Left ventricle myocardium superior (tissue), 1 donor: ENCODE measurements at places on chromosomes 4 and X. TPM values are rescaled to one million over a fixed set of nuclear protein-coding genes. Genes with fewer than 3 reads are reported as not detected.
A peak's percentile ranks its signal among the peaks of the same experiment; 100 is the strongest.

GRCh38 chr4:125522992-125523391 lies 208.2 kb downstream of the FAT4 start:
- no peak for DNase-seq

GRCh38 chr4:64940698-64941097 lies 531.4 kb upstream of the TECRL start:
- no peak for DNase-seq

DNA sequence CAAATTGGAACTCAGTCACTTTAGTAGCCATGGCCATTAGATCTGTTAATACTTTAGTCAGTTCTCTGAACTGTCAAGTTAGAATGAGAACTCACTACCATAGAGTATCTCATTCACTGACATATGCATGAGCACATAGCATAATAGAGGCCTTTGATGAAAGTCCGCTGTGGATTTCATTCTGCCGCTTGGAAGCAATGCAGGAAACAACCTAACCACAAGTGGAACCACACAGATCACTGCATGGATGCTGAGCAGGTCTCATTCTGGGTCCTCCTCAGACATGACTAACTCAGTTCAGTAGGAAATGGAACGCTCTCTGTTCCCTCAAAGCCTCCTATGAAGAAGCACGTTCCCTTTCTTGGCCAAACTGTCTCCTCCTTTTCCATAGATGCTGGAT lies 1624.8 kb upstream of the TENM3 start:
- no peak for DNase-seq

The CACNA1F gene
- total RNA-seq: 0.47 TPM

DNA sequence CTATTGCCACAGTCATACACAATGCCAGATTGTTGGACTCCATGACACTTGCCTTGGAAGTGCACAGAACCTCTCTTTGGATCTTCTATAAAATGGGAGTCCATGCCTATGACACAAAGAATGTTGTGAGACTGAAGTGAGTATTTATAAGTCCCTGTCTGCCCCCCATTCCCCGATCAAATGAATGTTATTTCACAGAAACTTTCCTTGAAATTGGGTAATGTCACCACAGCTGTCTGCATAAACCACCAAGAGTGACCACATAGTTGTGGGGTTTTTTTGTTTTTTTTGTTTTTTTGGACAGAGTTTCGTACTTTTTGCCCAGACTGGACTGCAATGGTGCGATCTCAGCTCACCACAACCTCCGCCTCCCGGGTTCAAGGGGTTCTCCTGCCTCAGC lies 27.1 kb upstream of the REST start:
- no peak for DNase-seq

GRCh38 chr4:15976456-15977447 lies 13.8 kb upstream of the FGFBP2 start:
- DNase-seq: no peak

GRCh38 chr4:23476515-23477090 lies 413.2 kb downstream of the PPARGC1A start:
- no peak for DNase-seq

The NSG1 gene
- 12.2 TPM for total RNA-seq

GRCh38 chr4:146335763-146336409 lies 121.5 kb downstream of the REELD1 start:
- no peak for DNase-seq

- DNase-seq: no peak
Measured at GRCh38 chr4:169127314-169127713, 117.3 kb upstream of the CBR4 start.

DNA sequence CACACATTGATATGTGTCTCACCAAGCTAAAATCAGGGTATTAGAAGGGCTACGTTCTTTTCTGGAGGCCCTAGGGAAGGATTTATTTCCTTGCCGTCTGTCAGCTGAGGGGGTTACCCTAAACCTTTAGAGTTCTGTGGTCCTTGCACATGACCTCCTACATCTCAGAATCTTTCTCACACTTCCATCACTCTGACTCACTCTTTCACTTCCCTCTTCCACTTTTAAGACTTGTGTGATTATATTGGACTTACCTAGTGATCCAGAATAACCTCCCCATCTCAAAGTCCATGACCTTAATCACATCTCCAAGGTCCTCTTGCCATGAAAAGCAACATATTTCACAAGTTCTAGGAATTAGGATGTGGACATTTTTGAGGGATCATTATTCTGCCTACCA lies 53.6 kb upstream of the FUNDC1 start:
- DNase-seq: no peak

The STATH gene
- not detected for total RNA-seq

GRCh38 chr4:152304220-152304619 lies 231.7 kb downstream of the FBXW7 start:
- no peak for DNase-seq

The AMTN gene
- not detected for total RNA-seq

The SSX4B gene
- not detected for total RNA-seq

- DNase-seq: peak; percentile 90
Measured at GRCh38 chr4:139176302-139177048, 543 bp downstream of the ELF2 start.

The KCTD8 gene
- 0.22 TPM for total RNA-seq

The PNMA6F gene
- not detected for total RNA-seq

DNA sequence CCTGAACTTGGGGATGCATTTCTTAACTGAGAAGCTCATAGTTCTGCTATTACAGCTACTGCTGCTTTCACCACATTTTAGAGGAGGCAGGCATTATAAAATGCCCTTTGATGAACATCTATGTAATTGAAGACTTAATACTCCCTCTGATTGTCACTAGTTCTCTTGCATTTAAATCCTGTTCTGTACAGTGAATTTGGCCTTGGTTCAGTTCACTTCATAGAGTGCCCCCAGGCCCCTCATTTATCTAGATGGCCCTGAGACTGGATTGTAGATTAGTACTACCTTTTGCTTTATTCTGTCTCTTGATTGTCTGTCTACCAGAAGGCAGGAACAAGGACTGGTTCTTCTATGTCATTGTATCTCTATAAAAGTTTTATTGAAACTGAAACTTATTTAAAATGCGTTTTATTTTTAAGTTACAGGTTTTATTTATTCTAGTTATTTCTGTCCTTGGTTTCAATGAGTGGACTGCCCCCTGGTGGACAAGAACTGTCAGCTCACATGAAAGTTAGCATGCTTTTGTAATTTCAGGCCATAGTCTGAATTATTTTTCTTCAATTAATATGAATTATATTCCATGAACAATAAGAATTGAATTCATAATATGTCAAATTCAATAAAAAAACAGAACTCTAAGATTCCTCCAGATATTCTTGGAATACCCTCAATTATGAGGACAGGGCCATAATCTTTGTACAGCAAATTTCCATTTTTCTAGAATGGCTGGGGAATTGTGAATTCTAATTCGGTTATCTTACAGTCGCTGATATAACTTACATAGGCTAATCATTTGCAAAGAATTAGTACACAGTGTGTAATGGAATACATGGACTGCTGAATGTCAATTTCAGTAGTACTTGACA lies 47.2 kb upstream of the TMEM33 start:
- no peak for DNase-seq

DNA sequence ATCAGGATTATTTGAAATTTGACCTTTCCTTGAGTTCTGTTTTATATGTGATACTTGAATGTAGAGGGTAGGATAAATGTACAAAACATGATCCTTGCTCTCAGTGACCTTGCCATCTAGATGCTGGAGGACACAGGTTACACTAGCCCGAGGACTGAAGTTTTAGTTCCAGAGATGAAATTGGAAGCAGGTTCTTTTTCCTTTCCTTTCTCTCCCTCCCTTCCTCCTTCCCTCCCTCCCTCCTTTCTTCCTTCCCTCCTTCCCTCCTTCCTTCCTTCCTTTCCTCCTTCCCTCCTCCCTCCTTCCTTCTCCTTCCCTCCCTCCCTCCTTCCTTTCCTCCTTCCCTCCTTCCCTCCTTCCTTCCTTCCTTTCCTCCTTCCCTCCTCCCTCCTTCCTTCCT lies 54.3 kb downstream of the LRRC66 start:
- no peak for DNase-seq

GRCh38 chr4:153501578-153501977 lies 35.4 kb downstream of the TMEM131L start:
- no peak for DNase-seq

GRCh38 chr4:142708231-142708630 lies 137.9 kb downstream of the INPP4B start:
- no peak for DNase-seq

GRCh38 chrX:1529756-1530155 lies 7.2 kb downstream of the P2RY8 start:
- no peak for DNase-seq

DNA sequence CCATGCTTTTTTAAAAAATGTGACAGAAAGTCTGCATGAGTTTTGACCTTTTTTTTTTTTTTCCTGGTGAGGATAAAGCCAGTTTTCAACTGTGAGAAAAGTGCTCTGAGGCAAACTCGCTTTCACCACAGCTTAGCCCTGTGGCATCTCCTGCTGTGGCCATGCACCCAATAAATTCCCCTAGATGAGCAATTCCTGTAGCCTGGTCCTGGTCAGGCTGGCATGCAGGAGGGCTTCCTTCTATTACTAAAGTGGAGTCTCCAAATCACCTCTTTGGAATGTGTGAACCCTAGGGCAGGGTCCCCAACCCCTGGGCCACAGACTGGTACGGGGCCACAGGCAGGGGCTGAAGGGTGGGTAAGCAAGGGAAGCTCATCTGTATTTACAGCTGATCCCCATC lies 265.4 kb downstream of the RAPGEF2 start:
- no peak for DNase-seq

DNA sequence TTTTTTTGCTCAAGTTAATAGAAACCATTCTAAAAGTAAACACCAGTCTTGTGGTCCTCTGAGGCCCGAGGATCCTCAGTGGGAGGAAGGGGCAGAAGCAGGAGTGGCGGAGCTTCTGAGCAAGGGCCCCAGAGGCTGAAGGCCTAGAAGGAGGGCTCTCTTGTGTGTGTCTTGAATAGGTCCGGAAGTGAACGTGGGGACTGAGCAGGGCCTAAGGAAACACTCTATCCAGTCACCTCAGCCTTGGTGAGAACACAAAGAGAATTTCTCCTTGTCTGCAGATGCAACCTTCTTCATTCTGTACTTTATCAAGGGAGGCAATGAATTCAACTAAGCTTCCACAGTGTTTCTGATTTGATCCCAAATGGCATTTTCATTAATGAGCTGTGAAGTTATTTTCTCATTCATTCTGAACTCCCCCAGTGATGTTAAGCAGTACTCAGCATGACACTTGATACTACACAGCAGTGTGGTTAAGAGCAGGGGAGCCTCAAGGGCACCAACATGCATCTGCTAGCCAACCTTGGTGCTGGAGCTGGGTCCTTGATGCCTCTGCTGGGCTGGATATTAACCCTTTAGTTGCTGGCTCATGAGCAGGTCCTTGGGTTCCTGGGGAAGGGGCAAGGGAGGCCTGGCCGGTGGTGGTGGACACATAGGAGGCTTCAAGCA lies 64.7 kb downstream of the RBM47 start:
- no peak for DNase-seq

The HSD17B13 gene
- 0.15 TPM for total RNA-seq

DNA sequence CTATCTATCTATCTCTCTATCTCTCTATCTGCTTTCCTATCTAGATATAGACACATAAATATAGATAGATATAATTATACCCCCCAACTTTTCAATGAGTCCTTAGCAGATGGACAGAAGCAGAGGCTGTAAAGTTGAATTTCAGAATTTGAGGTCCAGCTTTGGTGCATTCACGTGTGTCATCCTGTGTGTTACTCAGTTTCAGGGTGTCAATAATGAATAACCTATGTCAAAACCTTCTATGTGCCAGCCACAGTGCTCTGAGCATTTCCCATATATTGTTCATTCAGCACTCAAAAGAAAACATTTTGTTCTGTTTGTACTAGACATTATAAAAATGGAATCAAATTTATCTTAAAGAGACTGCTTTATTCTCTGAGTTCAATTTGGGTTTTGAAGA lies 310.0 kb downstream of the ARHGAP24 start:
- DNase-seq: no peak
